Stimulated activated naive B cell treated with anti-CD40 and anti-IgM and Interleukin-4, amounts not matched to agents 10 μg/mL and 1 μg/mL and 100 μg/mL, for 72 hours (primary cell): ENCODE measurements at places on chromosomes 6 and 20.

- DNase-seq, result no peak
These were observed 5.1 kb downstream of the FARS2 start for GRCh38 chr6:5266423-5266822.

GRCh38 chr20:50242178-50242514, 51.5 kb downstream of the CEBPB start:
- no peak for DNase-seq

DNA sequence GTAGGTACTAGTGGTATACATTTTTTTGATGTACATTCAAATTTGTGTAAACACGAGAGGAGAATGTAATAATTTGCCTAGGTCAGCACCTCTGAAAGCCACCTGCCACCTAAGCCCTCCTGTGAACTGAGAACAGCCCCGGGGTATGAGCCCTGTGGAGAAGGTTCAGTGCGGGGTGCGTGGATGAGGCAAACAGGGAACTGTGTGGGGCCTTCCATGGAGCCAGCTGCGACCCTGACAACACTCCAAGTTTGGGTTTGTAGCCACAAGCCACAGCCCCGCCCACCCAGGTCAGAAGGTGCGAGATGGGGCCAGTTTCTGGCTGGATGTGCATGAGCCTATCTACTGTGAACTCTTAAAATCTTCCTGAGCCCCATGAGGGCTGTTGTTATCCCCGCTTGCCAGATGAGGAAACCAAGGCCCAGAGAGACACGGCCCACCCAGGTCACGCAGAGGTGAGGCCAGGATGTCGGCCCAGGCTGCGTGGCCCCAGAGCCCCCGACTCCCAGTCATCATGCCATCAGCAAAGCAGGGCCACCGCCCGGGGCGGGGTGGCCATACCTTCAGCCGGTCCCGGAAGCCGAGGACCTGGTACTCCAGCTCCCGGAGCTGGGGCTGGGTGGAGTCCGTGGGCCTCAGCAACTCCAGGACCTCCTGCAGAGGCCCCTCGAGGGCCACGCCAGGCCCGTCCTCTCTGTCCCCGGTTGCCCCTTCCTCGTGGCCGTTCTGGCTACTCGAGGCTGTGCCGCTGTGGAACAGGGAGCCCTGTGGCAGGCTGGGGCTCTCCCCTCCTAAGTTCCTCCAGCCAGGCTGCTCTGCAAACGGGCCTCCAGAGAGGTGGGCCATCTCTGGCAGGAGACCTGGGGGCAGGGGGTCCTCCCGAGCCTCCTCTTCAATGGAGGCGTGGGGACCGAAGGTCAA, 89.6 kb downstream of the RIPOR3 start:
- no peak for DNase-seq

DNA sequence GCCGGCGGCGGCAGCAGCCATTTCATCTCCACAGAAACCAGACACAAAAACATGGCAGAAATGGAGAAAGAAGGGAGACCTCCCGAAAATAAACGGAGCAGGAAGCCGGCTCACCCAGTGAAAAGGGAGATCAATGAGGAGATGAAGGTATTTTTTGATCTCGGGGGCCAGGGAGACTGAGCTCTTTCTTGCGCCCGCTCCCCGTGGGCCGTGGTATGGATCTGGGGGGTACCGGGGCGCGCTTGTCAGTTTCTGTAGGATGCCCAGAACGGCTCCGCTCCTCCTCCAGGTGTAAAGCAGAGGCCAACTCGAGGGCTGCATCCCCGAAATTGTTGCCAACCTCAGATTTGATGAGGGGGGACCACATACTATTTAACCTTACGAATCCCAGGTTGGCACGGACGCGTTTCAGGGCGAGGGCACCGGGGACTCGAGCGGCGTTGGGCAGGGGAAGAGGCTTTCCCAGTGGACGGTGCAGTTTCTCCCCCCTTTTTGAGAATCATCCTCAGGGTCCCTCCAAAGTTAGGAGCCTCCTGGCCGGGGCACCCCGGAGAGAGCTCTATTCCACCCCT, 735 bp downstream of the SOBP start:
- DNase-seq, result no peak

DNA sequence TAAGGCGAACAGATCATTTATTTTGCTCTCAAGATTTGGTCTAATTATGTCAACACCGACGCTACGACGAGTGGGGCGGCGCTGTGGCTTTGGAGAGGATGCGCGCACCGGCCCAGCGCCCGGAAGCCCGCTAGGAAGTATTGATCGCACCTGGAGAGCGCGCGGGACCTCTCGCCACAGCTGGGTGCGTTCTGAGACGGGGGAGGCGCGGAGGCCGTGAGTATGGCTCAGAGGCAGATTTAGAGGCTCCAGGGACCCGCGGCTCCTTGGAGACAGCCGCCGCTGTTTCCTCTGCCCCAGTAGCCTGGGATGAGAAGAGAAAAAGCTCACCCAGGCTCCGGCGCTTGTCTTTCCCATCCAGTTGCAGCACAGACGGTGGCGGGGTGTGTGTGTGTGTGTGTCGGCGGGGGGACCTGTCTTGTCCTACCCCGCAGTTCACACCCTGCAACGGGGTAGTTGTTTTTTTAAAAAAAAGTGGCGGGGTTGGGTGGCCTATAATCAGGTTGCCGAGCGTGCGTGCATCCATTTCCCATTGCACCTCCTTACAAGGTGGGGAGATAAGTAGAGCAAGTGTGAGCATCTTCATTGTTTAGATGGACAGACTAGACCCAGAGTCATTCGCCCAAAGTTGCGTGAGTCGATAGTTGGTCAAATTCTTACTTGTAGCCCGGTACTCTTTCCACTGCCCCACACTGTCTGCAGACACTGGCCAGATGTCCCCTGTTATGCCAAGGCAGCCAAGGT, 11.2 kb downstream of the TFAP2D start:
- DNase-seq, result no peak
